CD8-positive, alpha-beta memory T cell (primary cell): ENCODE measurements at places on chromosomes 6 and 20. TPM values are rescaled to one million over a fixed set of nuclear protein-coding genes. Genes with fewer than 3 reads are reported as not detected.

The LIN28B gene
- not detected for polyA plus RNA-seq

The FAM184A gene
- 0.85 TPM for polyA plus RNA-seq

The ELOVL2 gene
- not detected for polyA plus RNA-seq

The CD83 gene
- polyA plus RNA-seq, result 3.2 TPM

The MOXD1 gene
- polyA plus RNA-seq, result 0.25 TPM

The SMLR1 gene
- polyA plus RNA-seq, result not detected

The CST5 gene
- not detected for polyA plus RNA-seq

The VGLL2 gene
- polyA plus RNA-seq, result not detected

The RING1 gene
- polyA plus RNA-seq, result 10.1 TPM

The DLK2 gene
- 1.4 TPM for polyA plus RNA-seq

The SMIM13 gene
- 4.6 TPM for polyA plus RNA-seq

The MYLK4 gene
- 0.24 TPM for polyA plus RNA-seq

The PACRG gene
- not detected for polyA plus RNA-seq

The CALHM6 gene
- 10.9 TPM for polyA plus RNA-seq

The IL17A gene
- not detected for polyA plus RNA-seq

The POU3F2 gene
- not detected for polyA plus RNA-seq

The C6orf15 gene
- not detected for polyA plus RNA-seq

The GHRH gene
- polyA plus RNA-seq, result not detected

The TMEM74B gene
- polyA plus RNA-seq, result not detected

The MYT1 gene
- not detected for polyA plus RNA-seq

The HCRTR2 gene
- not detected for polyA plus RNA-seq

The KCNQ2 gene
- not detected for polyA plus RNA-seq

The PDE7B gene
- 0.07 TPM for polyA plus RNA-seq

The PTK7 gene
- 1.9 TPM for polyA plus RNA-seq

The MOG gene
- polyA plus RNA-seq, result not detected

The GSTA2 gene
- polyA plus RNA-seq, result not detected

The KCNK16 gene
- not detected for polyA plus RNA-seq
